Fibroblast of the aortic adventitia (primary cell): ENCODE measurements at places on chromosomes 5 and 9.

DNA sequence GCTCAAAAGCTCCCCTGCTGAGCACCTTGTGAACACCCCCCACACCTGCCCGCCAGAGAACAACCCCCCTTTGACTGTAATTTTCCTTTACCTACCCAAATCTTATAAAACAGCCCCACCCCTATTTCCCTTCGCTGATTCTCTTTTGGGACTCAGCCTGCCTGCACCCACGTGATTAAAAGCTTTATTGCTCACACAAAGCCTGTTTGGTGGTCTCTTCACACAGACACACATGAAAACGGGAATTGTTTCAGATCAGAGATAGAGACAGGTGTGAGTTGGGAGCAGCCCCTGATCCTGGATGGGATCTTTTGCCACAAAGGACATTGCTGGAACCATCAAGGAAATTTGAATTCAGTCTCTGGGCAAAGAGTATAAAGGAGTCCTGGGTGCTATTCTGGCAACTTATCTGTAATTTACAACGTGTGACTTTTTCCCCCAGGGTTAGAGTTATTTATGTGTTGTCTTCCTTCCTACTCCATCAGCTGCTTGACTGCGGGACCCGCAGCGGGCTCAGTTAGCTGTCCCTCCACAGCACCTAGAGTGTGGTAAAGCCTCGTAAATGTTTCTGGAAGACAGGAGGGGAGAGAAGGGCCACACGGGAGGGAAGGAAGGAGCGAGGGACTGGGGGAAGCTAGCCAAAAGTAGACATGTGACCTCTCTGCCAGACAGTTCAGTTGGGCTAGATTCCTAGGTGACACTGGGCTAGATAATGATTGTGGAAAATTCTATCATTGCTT is 437.0 kb downstream of the ZNF608 start:
- DNase-seq, result no peak

- DNase-seq, result no peak
Observed at GRCh38 chr9:110999379-110999778, 38.9 kb downstream of the LPAR1 start.

DNA sequence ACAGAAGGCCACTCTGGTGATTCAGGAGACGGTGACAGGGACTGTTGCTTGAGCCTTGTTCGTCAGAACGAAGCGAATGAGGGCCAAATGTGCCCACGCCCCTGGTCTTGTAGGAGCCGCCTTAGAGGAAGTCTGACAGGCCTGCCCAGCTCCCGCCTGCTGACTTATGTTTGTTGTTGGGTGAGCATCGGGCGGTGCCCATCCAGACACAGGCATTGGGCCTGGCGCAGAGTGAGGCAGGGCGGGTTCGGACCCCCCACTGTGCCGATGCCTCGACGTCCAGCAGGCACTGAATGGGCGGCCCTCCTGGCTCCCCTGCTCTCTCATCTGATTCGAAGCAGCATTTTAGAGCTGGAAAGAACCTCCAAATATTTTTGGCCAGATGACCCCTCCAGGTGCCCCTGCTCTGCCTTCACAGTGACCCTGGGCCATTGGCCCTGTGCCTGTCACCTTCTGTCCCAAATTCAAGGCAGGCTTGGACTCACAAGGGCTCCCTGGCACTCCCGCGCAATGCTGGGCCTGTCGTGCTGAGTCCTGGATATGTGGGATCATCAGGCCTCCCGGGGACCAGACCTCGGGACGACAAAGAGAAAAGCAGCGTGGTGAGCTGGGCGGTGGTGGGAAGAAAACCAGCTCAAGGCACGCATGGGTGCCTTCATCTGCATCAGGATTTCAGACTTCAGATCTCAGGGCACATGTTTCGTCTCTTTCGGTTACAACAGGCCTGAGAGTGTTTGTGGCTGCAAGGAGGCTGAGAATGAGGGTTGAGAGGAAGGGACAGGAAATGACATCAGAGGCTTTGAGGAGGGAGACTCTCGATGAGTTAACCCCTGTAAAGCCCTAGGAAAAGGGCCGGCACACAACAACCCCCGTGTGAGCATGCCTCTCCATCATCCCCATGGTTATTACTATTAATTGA is 37.1 kb upstream of the OLFM1 start:
- DNase-seq, result no peak

DNA sequence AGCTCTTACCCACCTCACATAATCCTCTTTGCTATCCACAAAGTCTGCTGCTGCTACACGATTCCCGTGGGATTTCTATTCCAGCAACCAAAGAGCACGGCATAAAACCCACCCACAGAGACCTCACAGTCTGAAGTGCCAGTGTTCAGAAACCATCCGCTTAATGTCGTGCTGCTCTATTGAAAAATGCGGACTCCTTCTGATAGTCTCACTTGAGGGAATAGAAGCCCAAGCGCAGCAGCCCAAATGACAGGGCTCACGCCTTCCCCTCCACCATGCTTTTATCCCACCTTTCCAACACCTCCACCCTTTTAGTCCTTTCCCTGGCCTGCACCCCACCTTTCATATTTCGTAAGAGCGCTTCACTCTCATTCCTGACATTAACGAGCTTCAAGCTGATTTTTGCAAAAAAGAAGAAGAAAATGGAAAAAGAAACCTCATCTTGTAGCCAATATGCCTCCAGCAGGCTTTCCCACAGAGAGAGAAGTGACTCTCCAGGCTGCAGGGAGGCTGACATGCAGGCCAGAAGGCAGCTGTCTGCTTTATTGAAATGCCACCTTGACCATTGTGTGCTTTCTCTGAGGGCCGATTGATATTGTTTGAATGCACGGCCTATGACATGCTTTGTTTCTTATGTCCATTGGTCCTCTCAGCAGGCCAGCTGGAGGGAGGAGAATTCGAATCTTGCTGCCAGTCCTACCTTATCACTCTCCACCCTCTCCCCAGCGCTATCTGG is 70.6 kb upstream of the PCSK1 start:
- no peak for DNase-seq

- no peak for DNase-seq
Observed at GRCh38 chr5:4880304-4880741, 259.8 kb upstream of the ADAMTS16 start.

DNA sequence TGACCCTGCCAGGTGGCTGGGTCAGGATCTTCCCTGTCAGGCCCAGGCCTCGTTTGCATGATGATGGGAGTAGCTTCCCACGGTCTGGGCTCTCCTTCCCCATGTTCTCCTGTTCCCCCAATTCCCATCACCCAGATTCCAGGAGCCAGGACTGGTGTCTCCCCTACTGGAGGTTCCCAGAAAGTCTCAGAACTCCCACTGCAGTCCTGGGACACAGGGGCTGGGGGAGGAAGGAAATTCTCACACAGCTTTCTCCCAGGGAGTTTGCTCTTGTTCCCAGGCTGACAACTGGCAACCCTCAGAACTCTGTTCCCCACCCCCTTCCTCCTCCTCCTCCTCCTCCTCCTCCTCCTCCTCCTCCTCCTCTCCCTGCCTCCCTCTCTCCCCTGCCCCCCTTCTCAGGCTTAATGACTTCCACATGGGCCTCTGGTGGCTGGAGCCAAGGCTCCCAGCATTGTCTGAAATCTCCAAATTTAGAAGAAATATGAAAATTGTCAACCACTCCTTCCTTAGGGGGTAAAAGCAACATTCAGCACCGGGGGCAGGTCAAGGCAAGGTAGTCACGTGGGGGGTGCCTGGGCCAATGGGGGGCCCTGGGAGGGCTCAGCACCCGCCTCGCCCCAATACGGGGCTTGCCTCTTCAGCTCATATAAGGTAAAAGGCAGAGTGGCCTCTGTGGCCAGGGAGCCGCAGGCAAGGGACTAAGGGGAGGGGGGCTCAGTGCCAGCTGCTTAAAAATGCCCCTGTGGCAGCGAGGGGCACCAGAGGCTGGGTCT is 27.3 kb upstream of the IL17B start:
- peak; percentile 97 for DNase-seq

DNA sequence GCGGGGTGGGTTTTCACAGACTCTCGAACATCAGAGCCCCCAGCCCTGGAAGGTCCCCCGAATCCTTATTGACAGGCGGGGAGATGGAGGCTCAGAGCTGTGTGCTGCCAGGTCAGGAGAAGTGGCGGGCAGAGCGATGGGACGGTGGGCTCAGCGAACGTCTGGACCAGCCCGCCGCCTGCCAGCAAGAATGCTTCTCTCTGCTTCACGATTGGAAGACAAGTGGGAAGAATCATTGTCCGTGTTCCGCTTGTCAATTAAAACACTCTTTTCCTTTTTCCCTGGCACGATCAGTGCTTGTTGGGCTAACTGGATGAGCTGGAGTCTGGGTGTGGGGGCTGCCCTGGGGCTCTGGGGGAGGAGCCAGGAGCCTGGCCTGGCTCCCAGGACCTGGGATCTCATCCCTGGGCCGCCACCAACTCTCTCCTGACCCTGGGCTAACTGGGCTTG is 1.6 kb downstream of the COL5A1 start:
- peak; percentile 70 for DNase-seq

- DNase-seq, result no peak
Observed at GRCh38 chr5:100456615-100457014, 78.6 kb upstream of the FAM174A start.

DNA sequence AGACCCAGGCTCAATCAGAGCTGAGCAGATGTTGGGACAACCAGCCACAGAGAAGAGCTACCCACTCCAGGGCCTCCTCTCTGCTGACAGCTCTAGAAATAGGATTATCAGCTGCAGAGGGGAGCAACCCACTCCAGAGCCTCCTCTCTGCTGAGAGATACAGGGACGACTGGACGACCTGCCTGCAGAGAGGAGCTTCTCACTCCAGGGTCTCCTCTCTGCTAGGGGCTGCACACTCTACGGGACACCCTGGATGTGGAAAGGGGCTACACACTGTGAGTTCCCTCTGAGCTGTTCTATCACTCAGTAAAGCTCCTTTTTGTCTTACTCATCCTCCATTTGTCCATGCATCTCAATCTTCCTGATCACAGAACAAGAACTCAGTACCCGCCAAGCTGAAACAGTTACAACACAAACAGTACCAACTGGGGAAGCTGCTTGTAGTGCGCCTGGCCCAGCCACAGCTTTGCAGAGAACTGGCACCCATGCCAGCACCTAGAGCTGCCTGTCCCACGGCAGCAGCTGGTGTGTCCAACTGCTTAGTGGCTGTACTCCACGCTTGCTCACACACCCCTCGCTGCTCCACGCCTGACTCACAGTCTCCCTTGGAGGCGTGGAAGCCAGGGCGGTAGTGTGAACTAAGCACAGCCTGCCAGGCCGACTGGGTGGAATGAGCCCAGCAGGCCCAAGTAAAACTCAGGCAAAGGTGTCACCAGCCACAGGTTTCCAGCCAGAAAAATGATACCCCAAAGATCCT is 56.8 kb downstream of the PRELID2 start:
- no peak for DNase-seq
